ENCODE measurements at places on chromosomes 7 and 10.

DNA sequence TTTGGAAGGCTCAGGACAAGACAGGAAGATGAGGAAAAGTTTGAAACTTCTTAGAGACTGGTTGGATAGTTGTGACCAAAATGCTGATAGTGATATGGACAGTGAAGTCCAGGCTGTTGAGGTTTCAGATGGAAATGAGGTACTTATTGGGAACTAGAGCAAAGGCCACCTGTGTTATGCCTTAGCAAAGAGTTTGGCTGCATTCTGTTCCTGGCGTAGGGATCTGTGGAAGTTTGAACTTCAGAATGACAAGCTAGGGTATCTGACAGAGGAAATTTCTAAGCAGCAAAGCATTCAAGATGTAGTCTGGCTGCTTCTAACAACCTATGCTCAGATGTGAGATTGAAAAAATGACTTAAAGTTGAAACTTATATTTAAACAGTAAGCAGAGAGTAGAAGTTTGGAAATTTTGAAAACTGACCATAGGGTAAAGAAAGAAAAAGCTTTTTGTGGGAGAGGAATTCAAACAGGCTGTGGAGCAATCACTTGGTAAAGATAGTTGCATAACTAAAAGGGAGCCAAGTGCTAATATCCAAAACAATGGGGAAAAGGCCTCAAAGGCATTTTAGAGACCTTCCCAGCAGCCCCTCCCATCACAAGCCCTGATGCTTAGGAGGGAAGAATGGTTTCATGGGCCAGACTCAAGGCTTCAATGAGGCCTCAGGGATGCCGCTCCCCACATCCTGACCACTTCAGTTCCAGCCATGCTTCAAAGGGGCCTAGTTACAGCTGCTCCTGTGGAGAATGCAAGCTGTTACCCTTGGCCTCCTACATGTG lies 415.1 kb downstream of the INHBA start:
- no peak for DNase-seq

- no peak for DNase-seq
These were observed 5.3 kb upstream of the CUZD1 start for GRCh38 chr10:122850705-122851640.

DNA sequence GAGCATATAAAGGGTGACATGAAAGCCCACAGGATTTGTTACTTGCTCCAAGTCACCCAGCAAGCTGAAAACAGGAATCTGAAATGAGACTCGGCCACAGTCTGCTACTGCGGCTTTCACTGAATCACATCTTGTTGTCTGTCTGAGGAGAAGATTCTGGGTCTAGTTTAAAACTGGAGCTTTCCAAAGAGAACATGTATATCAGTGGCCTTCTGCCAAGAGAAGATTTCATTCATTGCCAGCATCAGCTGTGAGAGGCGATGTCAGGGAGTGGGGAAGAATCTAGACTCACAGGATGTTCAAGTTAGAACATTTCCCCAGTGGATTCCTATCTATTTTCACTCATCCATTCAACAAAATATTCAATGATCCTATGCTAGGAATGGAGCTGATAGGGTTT lies 122.8 kb downstream of the GALNT17 start:
- no peak for DNase-seq

DNA sequence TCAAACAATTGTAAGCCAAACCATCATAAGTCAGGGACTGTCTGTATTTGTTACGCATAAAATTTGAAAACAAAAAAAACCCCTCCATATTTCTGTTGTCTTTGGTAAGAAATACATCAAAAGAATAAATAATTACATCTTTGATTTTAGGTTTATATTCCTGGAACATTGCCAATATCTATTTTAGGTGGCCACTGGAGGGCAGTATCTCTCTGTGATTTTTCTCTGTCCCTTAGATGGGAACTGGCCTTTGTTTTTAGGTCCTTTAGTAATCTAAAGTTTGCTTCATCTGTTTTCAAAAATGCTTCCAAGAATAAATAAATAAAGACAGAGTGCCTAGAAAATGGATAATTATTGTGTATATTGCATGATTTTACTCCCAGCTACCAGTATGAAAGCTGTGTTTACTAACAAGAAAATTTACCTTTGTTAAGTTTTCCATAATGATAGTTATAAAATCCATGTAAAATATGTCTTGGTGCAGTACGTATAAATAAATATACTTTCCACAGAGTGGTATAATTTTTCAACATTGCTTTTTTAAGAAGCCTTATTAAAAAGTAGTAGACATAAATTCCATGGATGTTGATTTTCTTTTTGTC lies 64.2 kb downstream of the PHYHIPL start:
- DNase-seq, result peak; percentile 39

GRCh38 chr10:112223725-112224124 lies 40.2 kb upstream of the GPAM start:
- DNase-seq, result no peak

- DNase-seq, result peak; percentile 39
These were observed 147.7 kb upstream of the BMPER start for GRCh38 chr7:33757563-33758165.

DNA sequence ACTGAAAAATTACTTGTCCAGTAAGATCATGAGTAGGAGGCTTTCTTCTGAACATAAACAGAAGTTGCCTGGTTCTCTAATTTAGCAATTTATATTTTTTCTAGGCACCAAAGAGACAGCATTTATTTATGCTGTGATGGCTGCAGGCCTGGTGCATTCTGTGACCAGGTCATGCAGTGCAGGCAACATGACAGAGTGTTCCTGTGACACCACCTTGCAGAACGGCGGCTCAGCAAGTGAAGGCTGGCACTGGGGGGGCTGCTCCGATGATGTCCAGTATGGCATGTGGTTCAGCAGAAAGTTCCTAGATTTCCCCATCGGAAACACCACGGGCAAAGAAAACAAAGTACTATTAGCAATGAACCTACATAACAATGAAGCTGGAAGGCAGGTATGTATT lies 2.8 kb downstream of the WNT16 start:
- no peak for DNase-seq

DNA sequence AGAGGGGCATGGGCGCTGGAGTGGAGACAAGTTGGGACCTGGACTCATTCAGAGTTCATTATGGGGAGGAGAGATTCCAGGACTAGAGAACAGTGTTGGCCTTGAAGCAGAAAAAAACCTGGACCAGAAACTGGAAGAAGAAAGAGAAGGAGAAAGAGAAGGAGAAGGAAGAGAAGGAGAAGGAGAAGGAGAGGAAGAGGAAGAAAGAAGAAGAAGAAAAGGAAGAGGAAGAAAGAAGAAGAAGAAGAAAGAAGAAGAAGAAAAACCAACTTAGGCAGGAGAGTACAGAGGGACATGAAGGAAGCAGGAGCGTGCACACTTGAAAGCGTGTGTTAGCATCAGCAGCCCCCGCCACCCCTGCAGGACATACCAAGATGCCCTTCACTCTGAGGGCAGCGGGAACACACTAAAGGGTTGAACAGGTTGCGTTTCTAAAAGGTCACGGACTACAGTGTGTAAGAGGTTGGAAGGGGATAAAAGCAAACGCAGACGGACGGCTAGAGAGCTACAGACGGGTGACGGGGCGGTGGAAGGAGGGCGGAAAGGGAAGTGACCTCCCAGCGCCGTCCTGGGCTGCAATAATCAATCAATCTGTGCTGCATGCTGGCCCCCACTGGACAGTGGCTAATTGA lies 95.3 kb downstream of the SEC61G start:
- no peak for DNase-seq

DNA sequence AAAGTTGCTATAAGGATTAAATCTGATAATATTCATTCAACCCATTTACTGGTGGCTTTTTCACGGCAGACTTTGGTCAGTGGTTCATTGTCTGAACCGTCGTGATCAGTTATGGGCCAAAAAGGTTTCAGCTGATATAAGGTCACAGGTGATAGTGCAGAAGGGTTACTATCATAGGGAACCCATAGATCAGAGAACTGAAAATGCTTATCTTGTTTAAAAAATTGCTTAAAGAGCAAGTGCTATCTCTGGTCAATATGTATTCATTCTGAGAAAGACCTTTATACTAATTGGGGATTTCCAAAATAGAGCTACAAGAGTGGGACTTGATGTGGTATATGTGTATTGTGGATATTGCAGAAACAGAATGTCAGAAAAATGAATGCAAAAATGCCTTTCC lies 147.8 kb upstream of the SEMA3E start:
- DNase-seq, result no peak
